ENCODE measurements at places on chromosomes 13 and 19.

DNA sequence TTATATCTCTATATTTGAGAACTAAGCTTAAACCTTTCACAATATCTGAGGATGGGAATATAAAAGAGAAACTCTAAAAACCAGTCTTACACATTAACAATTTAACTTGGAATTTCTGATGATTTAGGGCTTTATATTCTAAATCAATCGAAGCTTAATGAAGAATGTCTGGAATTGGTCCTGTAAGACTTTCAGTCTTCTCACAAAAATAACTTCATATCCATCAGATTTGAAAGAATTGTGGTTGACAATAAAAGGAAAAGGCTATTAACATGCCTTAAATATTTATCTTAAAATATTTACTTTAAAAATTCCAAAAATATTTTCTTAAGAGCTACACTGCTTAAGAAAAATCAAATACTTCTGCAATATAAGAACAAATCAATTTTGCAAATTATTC is 27.3 kb downstream of the MYCBP2 start:
- no peak for DNase-seq

- peak; percentile 72 for DNase-seq
Measured at GRCh38 chr19:29708554-29709439, 6.3 kb downstream of the C19orf12 start.

DNA sequence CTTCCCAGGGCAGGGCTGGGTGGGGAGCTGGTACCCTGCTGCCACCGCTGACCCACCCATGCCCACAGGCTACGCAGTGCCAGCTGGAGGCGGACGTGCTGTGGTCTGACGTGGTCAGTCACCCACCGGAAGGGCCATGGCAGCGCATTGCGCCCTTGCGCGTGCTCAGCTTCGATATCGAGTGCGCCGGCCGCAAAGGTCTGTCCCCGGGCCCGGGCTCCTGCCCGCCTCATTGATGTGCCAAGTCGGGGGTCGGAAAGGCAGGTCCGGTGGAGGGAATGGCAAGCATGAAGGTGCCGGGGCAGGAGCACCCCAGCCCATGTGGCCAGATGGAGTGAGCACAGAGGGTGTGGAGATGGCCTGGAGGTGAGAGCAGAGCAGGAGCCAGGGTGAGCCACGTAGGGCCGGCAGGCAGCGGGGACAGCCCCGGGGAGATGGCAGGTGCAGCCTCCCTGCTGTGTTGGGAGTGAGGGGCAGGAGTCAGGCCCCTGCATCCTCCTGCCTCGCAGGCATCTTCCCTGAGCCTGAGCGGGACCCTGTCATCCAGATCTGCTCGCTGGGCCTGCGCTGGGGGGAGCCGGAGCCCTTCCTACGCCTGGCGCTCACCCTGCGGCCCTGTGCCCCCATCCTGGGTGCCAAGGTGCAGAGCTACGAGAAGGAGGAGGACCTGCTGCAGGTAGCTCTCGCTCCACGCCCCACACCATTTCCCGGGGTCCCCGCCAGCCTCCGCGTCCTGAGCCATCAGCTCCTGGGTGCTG is 16.0 kb upstream of the SPIB start:
- DNase-seq, result no peak

DNA sequence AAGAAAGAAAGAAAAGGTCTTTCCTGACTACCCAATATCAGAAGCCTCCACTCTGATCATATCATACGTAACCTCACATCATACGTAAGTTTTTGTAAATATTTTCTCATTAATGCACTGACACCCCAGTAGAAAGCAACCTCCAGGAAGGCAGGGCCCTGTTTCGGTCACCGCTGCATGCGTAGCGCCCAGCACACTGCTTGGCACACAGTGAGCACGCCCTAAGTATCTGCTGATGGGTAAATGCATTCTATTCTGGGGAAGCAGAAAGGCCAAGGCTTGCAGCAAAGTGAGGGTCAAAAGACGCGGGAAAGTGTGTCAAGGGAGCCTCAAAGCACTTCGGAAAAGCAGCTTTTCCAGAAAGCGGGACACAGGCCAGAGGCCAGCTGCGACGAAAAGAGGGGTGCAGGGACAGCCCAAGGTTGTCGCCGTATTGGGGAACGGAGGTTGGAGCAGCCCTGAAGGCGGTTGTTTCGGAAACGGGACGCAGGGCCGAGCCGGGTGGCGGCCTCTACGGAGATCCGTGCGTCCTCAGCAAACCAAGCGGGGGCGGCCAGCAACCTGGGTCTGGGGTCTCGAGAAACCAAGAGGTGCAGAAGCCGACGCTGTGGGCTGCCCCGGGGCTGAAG is 463 bp downstream of the SUGP1 start:
- DNase-seq, result no peak

- no peak for DNase-seq
Measured at GRCh38 chr19:4559569-4559968, at the start of gene SEMA6B. Gene SEMA6B (minus strand): TSS chr19:4559684. CDS start chr19:4558457, 1,227 bp downstream.

DNA sequence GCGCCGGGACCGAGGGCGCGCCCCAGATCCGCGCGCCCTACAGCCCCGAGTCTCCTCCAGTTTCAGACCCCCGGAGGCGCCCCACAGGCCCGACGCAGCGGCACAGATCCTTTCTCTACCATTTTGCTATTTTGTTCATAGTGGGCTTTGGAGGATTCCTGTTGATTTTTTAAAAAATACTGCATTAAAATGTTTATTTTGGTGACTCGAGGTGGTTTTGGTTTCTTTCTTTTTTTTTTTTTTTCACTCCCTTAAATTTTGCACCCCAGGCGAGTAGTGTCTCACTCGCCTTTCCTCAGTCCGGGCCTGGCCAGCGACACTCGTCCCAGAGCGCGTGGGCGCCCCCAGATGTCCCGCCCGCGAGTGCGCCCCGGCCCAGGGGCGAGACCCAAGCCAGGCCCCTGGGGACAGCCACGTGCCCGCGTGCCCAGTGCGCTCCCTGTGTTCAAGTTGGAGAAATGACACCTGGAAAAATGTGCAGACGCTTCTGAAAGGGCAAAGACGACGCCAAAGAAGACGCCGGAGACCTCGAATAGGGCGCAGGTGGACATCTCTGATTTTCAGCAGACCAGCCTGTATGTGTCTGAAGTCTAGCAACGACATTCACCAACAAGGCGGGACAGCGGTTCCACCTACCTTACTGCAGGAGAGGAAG is 471 bp upstream of the INSR start:
- peak; percentile 9 for DNase-seq
